ENCODE measurements at places on chromosomes 12 and 14.
A peak's percentile ranks its signal among the peaks of the same experiment; 100 is the strongest.

DNA sequence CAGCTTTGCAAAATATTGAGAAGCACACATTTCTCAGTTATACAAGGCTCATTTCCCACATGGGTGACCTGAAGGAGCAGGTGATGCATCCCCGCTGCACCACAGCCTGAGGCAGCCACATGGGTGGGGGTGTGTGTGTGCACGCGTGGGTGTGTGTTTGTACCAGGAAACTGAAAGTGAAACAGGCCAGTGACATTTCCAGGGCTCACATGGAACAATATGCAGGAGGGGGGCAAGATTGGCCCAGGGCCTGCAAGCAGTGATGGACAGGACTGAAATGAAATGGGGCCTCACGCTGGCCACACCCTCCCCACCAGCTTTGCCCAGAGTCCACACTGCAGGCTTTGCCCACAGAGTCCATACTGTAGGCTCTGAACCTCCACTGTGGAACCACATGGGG is 154.2 kb upstream of the PARP11 start:
- peak; percentile 45 for DNase-seq

DNA sequence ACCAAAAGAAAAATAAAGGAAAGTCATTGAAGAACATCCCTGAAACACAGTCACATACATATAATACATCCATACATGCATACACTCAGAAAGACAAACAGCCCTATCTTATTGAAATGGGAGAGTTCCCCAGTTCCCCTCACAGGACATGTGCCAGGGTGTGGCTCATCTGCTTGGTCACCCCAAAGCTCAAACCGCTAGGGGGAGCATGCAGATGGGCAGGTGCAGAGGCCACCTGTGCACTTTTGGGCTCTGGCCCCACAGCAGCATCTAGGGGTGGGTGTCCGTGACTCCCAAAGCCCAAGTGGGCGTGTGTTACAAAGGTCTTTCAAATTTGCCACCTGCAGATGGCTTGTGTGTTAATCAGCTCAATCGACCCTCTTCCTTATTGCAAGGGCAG is 75.2 kb downstream of the CMAS start:
- peak; percentile 21 for DNase-seq

- DNase-seq = no peak
Observed at GRCh38 chr14:64506721-64507120, 2.2 kb downstream of the ZBTB1 start.

GRCh38 chr12:130463275-130463658 is 125.6 kb downstream of the PIWIL1 start:
- no peak for DNase-seq

GRCh38 chr14:67389811-67390534 is 22.0 kb downstream of the PLEK2 start:
- DNase-seq = no peak

- DNase-seq = no peak
Observed at GRCh38 chr14:71471634-71472355, 460.4 kb upstream of the RGS6 start.

DNA sequence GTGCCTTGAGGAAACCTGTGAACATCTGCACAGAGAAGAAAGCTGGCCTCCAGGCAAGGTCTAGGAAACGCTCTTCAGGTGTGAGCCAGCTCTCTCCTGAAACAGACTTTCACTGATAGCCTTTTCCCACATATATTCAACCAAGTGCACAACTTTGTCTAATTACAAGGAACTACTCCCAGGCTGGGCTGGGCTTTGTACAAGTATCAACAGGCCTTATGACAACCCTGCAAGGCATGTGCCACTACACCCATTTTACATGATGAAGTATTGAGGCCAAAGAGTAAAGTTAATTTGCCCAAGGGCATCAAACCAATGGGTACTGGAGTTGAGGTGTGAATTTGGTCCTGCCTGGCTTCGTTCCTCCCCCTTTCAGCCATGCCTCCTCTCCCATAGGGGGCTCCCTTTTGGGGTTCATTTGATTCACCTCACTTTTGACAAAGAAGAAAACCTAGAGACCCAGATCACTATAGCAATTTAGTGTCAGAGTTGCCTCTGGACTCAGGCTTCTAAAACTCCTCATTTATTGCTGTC is 2.1 kb downstream of the CSRP2 start:
- DNase-seq = no peak

GRCh38 chr12:30794591-30795409 is 40.0 kb upstream of the CAPRIN2 start:
- DNase-seq = peak; percentile 6

DNA sequence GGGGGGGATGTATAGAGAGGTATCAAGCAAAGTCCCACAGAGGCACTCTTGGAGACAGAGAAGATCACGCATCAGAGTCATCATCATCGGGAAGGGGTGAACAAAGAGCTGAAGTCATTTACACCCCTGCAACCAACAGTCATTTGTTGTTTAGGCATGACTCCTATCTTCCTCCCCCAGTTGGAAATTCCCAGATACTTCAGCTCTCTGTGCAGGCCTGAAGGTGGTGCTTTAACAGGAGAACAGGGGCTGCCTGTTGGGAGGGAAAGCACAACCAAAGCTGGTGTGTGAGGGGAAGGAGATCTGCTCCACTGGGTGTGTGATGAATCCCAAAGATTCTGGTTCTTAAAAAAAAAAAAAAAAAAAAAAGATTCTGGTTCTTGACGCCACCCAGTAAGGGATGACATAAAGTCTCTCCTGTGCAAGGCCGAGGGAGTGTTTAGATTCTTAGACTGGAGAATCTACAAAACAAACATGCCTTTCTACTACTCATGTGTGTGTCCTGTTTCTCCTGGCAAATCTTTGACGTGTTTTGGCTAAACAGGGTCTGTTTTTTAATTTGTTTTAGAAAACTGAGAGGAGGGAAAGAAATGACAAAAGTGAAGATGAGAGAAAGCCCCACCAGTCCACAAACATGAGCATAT is 121.0 kb upstream of the ARHGAP5 start:
- no peak for DNase-seq

- DNase-seq = no peak
Observed at GRCh38 chr14:85853996-85854526, 324.1 kb downstream of the FLRT2 start.

DNA sequence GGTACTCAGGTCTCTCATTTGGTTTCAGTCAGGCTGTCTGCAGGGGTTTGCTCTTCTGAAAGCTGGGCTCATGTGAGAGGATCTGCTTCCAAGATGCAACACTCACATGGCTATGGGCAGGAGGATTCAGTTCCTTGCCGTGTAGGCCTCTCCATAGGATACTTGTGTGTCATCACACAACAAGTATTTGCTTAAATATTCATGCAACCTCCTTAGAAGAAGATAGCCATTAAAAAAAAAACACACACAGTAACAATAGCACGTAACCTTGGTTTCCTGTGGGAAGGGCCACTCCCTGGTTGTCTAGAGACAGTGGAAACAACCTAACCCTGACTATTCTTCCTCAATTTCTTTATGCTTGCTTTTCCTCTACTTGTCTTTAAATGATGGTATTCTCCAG is 31.8 kb upstream of the CLEC4E start:
- DNase-seq = no peak

DNA sequence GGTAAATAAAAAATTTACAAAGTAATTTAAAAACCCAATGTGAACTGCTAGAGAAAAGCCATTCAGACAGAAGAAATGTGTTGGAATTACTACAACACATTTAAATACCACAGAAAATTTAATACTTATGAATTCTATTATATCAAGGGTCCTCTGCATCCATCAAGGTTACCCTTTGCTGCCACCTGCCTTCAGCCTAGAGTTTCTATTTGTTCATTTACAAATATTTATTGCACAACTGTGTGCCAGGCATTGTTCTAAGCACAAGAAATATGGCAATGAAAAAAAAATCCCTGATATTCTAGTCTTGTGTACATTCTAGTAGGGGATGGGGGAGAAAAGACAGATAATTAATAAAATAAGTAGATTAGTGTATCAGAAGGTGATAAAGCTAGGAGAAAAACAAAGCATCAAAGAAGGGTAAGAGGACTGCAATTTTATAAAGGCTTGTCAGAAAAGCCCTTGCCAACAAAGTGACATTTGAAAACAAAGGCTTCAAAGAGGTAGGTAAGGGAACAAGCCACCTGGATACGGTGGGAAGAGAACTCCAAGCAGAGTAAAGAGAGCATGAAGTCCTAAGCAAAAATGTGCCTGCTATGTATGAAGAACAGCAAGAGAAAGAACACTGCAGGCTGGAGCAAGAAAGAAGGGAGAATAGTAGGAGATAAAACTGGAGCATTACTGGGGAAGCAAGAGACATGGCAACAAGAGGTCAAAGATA is 59.1 kb upstream of the SLC6A13 start:
- DNase-seq = no peak

- DNase-seq = no peak
Observed at GRCh38 chr14:105123064-105123665, 45.4 kb downstream of the JAG2 start.
